CD4-positive, CD25-positive, alpha-beta regulatory T cell (primary cell): ENCODE measurements at places on chromosomes 16 and 17. TPM values are rescaled to one million over a fixed set of nuclear protein-coding genes. Genes with fewer than 3 reads are reported as not detected.

The PDF gene
- 4.9 TPM for total RNA-seq

- DNase-seq: no peak
Measured at GRCh38 chr16:20918486-20919239, 18.1 kb downstream of the LYRM1 start.

GRCh38 chr16:3023669-3024478, at the start of the genes HCFC1R1 and THOC6:
Gene HCFC1R1, minus strand, starts transcription at chr16:3023942. Its CDS starts 1 bp downstream, at chr16:3023941.
Gene THOC6, plus strand, starts transcription at chr16:3024035. Its CDS starts 292 bp downstream, at chr16:3024327.
- peak; percentile 99 for DNase-seq

GRCh38 chr16:30761427-30761927, 385 bp downstream of the CFAP119 start:
- peak; percentile 49 for DNase-seq

DNA sequence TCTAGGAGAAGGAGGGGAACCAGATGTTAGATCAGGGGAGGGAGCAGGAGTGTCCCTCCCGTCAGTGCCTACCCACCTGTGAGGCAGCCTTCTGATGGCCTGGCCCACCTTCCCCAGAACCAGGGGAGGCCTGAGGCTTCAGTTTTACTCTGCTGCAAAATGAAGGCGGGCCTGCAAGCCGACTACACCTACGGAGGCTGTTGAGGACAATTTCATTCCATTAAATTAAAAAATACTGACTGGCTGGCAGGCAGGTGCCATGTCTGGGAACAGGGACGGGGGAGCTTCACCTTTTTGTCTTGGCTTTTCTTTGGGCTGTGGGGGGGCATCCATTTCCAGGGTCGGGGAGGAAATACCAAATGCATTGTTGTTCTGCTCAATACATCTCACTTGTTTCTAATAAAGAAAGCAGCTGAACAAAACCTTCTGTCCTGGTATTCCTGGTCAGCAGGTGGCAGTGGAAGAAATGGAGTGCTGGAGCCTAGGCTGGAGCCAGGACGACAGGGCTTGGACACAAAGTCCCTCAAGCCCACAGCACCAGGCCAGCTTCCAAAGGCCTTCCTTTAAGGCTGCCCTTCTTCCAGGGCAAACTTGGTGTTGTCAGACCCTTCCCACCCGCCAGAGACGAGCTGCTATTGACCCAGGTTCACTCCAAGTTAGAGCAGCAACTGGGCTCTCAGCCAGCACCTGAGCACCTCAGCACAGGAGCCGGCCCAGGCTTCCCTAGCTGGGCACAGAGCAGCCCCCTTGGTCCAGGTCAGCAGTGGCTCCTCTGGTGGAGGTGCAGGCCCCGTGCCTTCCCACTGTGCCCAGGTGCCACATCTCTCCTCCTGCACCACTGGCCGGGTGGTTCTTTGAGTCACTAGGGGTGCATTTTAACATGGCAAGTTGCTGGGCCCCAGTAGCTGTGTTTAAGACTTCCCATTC, 23.5 kb downstream of the PLCD3 start:
- no peak for DNase-seq

The HS3ST3A1 gene
- 8.3 TPM for total RNA-seq

GRCh38 chr16:72369274-72369673, 197.3 kb upstream of the PMFBP1 start:
- DNase-seq: no peak

GRCh38 chr16:27317738-27318391, 4.1 kb downstream of the IL4R start:
- peak; percentile 18 for DNase-seq

GRCh38 chr17:49365667-49366066, 3.6 kb upstream of the ZNF652 start:
- DNase-seq: peak; percentile 49

- DNase-seq: no peak
Measured at GRCh38 chr17:34312080-34312479, 7.2 kb upstream of the CCL8 start.

The CETP gene
- not detected for total RNA-seq
